T-cell (primary cell): ENCODE measurements at places on chromosomes 11 and 22. TPM values are rescaled to one million over a fixed set of nuclear protein-coding genes. Genes with fewer than 3 reads are reported as not detected.

The OR5B21 gene
- total RNA-seq, result 0.90 TPM

The CABP7 gene
- 0.56 TPM for total RNA-seq

The GALNT18 gene
- not detected for total RNA-seq

The TIGD3 gene
- total RNA-seq, result 0.51 TPM

The SMTNL1 gene
- total RNA-seq, result not detected

The NAALAD2 gene
- total RNA-seq, result not detected

The ZNHIT2 gene
- 9.1 TPM for total RNA-seq

The RIC3 gene
- total RNA-seq, result 36.6 TPM

The CHRM4 gene
- total RNA-seq, result 2.8 TPM

The RAB38 gene
- 0.20 TPM for total RNA-seq

The CNTF gene
- total RNA-seq, result 3.9 TPM

The CRYBB2 gene
- not detected for total RNA-seq

The CARD18 gene
- not detected for total RNA-seq

The HIC2 gene
- total RNA-seq, result 9.8 TPM

The RAB3IL1 gene
- not detected for total RNA-seq

The OR5P2 gene
- total RNA-seq, result not detected

The OR52K2 gene
- total RNA-seq, result not detected

The GAB2 gene
- total RNA-seq, result 16.6 TPM

The VPREB1 gene
- total RNA-seq, result not detected

The IL18 gene
- total RNA-seq, result 0.33 TPM

The PLAAT4 gene
- total RNA-seq, result 126 TPM

The SYNGR1 gene
- 4.3 TPM for total RNA-seq

The APOA5 gene
- 0.85 TPM for total RNA-seq

The CNGA4 gene
- total RNA-seq, result 0.88 TPM

The UBQLNL gene
- total RNA-seq, result 0.82 TPM

The CHADL gene
- 2.3 TPM for total RNA-seq

The MED15 gene
- total RNA-seq, result 259 TPM

The UPK2 gene
- total RNA-seq, result not detected

The BTG4 gene
- total RNA-seq, result not detected

The CNTN5 gene
- total RNA-seq, result not detected

The OR8D4 gene
- total RNA-seq, result not detected

The ARHGEF17 gene
- total RNA-seq, result 0.49 TPM

The SCGB1A1 gene
- not detected for total RNA-seq

The UPK3A gene
- not detected for total RNA-seq

The MRPL21 gene
- total RNA-seq, result 36.9 TPM

The C11orf91 gene
- total RNA-seq, result not detected

The KCTD14 gene
- not detected for total RNA-seq

The UQCR10 gene
- total RNA-seq, result 48.4 TPM

The FAM180B gene
- total RNA-seq, result 0.28 TPM

The ENTHD1 gene
- total RNA-seq, result 0.16 TPM

The TSKU gene
- total RNA-seq, result 0.47 TPM

The CYP2D6 gene
- 7.7 TPM for total RNA-seq

The CALCA gene
- total RNA-seq, result not detected

The CYB5R3 gene
- 40.8 TPM for total RNA-seq

The LRRC4C gene
- not detected for total RNA-seq

The CHRM1 gene
- not detected for total RNA-seq

The SERPIND1 gene
- total RNA-seq, result 0.26 TPM

The SNX15 gene
- 25.4 TPM for total RNA-seq

The OR51E1 gene
- not detected for total RNA-seq

The ALG8 gene
- total RNA-seq, result 33.1 TPM

The PARVA gene
- 0.89 TPM for total RNA-seq

The SCUBE1 gene
- not detected for total RNA-seq

The OR51A7 gene
- not detected for total RNA-seq

The TTC36 gene
- total RNA-seq, result 1.0 TPM

The LRRC56 gene
- total RNA-seq, result 3.4 TPM

The LAYN gene
- 2.6 TPM for total RNA-seq

The NXPE4 gene
- total RNA-seq, result not detected
